ENCODE measurements at places on chromosomes 12 and 14.

- no peak for DNase-seq
Observed at GRCh38 chr12:132400011-132400641, 70.7 kb upstream of the GALNT9 start.

DNA sequence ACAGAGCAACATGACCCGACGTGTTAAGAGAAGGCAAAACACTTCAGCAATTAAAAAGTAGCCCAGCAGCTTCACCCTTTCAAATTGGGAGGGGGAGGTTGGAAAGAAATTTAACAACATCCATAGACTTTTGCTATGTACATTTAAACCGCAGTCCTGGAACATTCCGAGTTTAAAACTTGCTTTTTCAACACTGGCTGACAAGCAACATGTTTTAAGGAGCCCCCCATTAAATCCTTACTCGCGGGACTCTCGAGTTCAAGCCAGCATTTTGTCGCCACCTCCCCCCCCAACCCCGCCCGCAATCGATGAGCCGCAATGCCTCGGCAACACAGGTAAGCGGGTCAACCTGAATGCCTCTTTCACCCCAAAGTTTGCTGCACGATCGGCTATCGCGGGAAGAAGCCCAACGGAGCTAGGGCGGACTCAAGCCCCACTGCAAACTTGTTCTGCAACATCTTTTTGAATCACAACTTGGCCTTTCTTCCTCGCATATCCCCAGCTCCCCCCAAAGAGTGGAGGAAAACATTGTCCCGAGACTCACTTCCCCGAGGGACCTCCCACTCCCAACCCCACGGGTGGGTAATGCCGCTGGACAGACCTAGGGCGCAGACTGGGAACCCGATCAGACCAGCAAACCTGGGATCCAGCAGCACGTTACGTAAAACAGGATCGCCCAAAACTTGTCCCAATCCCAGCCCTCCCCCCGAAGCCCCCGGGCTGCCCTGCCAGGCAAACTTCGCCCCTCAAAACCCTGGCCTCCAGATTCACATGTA lies 777 bp downstream of the ZFP36L1 start:
- no peak for DNase-seq

DNA sequence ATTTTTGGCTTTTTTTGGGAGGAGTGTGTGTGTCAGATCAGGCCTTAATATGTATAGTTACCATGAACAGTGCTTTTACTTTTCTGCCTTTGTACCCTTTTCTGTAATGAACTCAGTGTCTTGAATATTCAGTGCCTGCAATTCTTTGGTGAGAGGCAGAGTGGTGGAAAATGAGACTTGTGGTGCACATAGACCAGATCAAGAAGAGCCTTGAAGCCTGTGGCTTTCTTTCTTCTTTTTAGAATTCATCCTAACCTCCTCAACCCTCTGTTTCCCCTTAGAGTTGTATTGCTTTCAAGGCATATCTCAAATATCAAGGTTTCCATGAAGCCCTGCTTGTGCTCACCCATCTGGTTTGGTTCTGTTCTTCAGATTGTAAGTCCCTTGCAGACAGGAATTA lies 2.6 kb downstream of the YLPM1 start:
- DNase-seq = no peak

GRCh38 chr12:104347374-104348075 lies 44.0 kb downstream of the EID3 start:
- no peak for DNase-seq

- DNase-seq = no peak
Observed at GRCh38 chr12:47095446-47096236, 15.9 kb upstream of the AMIGO2 start.

- no peak for DNase-seq
Observed at GRCh38 chr14:65054471-65055085, 47.7 kb downstream of the MAX start.

DNA sequence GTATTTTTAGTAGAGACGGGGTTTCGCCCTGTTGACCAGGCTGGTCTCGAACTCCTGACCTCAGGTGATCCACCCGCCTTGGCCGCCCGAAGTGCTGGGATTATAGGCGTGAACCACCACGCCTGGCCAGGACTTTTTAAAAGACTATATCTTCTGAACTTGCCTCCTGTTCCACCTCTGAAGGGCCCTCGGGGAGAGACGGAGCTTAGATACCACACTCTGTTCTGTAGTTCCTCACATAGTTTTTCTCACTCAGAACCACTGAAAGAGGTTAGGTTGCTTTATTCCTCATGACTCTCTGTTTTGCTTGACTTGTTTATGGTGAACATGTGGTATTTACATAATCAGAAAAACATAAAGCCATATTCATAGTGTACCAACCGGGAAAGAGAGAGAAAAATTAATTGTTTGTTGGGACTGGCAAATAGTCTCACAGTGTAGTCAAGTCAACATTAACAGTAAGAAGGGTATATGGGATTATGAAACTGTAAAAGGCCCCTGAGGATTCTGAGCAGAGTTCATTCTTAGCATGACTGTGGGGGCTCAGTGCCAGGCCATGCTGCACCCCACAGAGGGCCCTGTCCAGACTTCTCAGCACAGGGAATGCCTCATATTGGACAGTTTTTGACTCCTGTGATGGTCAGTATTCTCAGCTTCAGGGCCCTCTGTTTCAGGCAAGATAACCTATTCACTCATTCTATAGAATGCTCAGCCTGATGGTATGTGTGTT lies 342.3 kb downstream of the ZFP36L1 start:
- DNase-seq = no peak

DNA sequence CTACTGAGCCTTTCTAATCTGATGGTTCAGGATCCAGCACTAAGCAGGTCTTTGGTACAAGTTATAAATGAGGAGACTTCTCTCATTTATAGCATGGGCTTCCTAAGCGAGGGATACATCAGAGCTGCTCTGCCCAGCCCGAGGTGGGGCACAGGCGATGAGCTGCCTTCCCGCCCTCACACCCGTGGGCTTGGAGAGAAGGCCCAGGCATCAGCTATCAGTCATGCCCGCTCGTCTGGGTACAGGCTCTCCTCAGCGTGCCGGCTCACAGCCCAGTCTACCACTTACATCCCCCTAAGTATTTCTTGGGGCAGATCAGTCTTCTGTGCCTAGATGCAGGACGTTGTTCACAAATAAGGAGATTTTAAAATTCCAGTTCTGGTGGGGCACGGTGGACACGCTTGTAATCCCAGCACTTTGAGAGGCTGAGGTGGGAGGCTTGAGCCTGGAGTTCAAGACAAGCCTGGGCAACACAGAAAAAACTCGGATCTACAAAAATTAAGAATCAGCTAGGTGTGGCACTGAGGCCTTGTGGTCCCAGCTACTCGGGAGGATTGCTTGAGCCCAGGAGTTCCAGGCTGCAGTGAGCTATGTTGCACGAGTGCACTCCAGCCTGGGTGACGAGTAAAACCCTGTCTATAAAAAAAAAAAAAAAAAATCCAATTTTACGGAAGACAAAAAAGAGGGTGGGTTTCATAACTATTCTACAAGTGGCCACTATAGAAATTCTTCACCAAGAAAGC lies 57.0 kb downstream of the CCDC88C start:
- no peak for DNase-seq

GRCh38 chr12:1505576-1505975 lies 88.8 kb downstream of the FBXL14 start:
- no peak for DNase-seq

- no peak for DNase-seq
Observed at GRCh38 chr12:64558754-64559153, 51.5 kb upstream of the RASSF3 start.

All from activated CD4-positive, alpha-beta T cell treated with anti-CD3 and anti-CD28 coated beads for 24 hours (primary cell).